GM06990 (cell line): ENCODE measurements at places on chromosomes 1 and 21.

DNA sequence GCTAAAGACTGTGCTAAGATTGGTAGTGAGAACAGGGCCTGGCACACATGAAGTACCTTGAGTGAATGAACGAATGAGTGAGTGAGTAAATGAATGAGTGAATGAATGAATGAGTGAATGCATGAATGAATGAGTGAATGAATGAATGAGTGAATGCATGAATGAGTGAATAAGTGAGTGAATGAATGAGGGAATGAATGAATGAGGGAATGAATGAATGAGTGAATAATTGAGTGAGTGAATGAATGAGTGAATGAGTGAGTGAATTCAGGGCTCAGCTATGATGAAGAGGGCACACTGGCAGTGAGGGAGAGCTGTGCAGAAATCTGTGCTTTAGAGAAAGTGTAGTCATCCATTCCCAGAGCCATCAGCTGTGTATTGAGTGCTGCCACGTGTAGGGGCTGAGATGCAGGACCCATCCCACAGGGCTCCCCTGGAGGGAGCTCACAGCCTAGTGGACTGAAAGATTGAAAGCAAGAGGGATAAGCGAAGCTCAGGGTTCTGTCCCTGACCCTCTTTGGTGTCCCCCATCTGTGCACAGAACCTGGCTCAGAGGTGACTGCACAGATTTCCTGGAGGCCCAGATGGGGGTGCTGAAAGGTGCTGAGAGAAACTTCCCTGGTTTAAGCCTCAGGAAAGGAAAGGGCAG is 217.9 kb upstream of the VAMP3 start:
- no peak for DNase-seq

- DNase-seq: no peak
Observed at GRCh38 chr1:236945002-236945401, 59.2 kb downstream of the MT1HL1 start.

GRCh38 chr1:104733866-104734265 is 984.2 kb downstream of the AMY1C start:
- DNase-seq: no peak

DNA sequence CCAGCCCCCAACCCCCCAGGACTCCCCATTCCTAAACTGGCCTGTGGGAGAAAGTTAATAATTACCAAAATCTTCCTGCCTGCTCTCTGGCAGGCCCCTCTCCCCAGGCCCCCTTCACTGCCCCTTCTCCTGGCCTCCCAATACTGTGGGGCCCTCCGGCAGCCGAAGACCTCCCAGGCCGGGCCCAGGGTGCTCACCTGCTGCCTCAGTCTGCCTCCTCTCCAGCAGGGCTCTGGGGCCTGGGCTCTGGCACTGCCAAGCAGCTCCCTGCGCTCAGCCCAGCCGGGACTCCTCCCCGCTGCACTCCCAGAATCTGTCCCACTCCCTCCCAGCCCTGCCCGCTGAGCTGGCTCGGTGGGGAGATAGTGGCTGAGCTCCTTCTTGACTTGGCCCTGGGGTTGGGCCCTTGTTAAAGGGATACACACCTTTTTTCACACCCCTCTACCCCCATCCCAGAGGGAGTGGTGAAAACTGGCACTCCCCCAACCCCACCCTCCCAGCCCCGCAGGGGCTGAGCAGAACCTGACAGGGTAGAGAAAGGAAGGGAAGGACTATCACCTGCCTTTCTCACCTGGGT is at the start of gene S100A16:
S100A16 (minus strand) TSS at position 383 of the 577 bp plus-strand sequence. CDS start 4,986 bp downstream, outside the sequence.
- no peak for DNase-seq

- no peak for DNase-seq
Observed at GRCh38 chr1:106802181-106802580, 254.3 kb upstream of the PRMT6 start.

- no peak for DNase-seq
Observed at GRCh38 chr1:182054698-182055326, 6.7 kb downstream of the ZNF648 start.

GRCh38 chr1:85596947-85597346 is 16.4 kb downstream of the CCN1 start:
- DNase-seq: no peak

- DNase-seq: no peak
Observed at GRCh38 chr21:42538479-42539275, 25.0 kb downstream of the SLC37A1 start.

DNA sequence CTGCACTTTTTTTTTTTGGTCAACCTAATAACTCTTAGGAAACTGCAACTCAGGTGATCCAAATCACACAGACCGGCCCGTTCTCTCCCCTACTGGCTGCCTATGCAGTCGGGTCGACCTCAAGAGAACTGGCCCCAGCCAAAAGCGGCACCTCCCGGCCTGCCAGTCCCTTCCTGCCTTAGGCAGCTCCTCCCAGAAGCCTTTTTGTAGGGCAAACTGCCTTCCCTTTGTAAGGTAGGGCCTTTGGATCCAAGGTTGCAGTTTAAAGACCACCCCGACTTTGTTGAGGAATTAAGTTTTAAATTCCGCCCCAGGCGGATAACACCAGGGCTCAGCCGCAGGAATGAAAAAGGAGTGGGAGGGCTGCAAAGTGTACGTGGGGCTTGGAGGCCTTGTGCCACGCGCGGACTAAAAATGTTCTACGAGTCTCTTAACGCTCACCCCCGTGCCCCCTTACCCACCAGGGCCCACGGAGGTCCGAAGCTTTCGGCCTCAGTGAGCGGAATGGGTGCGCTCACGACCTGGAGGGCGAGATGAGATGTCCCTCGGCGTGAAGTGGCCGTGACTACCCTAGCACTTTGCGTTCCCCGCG is 642 bp upstream of the ST3GAL3 start:
- DNase-seq: no peak

GRCh38 chr1:17130138-17130635 is 10.9 kb upstream of the PADI2 start:
- DNase-seq: no peak

- DNase-seq: no peak
Observed at GRCh38 chr1:114982251-114982650, 47.4 kb upstream of the TSHB start.

GRCh38 chr1:36560621-36561360 is 78.1 kb upstream of the CSF3R start:
- DNase-seq: no peak

GRCh38 chr21:39918558-39918957 is 51.3 kb downstream of the PCP4 start:
- DNase-seq: no peak

DNA sequence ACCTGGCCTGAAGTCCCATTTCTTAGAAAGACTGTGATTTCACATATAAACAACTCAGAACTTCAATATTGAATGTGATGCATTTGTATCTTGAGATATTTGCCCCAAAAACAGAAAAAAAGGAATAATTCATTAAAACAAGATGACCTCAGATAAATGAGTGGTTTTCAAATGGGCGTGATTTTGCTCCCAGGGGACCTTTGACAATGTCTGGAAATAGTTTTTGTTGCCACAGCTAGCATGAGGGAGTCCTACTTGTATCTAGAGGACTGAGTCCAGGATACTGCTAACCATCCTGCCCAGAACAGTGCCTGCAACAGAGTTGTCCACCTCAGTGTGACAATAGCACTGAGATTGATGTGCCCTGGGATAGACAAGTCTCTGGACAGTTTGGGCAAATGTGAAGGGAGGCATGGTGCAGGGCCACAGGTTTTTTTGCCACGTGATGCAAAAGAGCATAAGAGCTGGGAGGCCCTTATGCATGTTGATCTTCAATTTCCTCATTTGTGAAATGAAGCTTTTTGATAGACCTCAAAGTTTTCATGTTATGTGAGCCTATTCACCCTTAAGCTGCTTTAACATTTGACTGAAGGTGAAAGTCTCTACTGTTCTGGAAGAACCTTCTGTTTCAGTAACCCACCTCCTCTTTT is 46.2 kb downstream of the MAP3K7CL start:
- no peak for DNase-seq

DNA sequence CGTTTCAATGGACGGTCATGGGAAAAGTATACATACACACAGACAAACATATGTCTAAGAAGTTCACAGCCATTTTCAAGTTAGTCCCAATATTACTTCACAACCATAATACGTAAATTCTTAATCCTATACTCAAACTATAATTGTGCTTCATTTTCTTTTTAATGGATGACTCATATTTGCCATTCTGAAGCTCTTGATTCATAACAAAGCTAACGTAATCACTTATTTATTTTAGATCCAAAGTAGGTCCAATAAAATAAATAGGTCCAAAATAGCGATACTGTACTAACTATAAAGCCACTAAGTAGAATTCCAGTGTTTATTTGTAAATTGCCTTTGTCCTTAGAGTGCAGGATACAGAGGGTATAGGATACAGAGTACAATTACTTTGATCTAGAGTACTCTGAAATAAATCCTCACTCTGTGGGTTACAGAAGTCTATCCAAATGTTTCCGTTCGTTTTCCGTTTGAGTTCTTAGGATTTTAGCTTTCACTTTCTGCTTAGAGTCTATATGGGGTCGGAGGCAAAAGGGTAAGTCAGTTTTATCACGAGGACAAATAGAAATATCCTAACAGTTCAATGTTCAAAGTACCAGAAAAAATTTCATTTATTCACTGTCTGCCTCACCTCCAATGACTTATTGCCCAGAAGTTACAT is 8.8 kb upstream of the C1orf115 start:
- no peak for DNase-seq

DNA sequence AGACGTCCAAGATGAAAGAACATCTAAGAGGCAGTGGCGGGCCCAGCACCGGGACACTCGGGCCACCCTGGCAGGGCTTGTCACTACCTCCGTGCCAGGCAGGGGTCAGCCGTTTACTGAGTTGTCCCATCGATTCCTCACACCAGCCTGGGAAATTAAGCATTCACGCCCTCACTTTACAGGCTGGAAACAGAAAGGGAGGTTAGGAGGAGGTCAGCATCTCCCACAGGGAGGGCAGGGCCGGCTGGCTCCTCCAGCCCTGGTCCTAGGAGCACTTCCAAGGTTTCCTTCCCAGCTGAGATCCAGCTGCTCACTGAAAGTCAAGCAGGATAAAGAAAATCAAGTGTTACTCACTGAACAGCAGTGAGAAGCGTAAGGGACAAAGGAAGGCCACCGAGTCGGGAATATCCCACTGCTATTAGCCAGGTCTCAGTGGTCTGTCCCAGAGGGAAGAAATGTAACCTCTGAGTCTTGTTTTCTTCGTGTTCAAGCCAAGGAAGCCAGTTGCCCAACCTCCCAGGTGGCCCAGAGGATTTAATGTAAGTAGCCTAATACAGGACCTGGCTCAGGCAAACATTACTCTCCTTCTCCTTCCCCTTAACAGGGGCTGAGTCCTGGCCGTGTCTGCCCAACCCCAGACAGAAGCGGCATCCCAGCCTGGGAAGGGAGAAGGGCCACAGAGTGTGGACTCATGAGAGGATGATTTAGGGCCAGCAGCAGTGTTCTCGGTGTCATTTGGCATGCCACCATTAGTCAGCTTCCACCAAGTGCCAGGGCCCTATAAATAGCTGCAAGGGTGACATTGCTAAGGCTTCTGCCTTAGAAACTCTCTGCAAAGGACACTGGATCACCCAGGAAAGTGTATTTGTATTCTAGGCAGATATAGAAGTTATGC is 203.1 kb upstream of the GALNT2 start:
- no peak for DNase-seq

GRCh38 chr1:232579958-232580941 is 49.7 kb downstream of the SIPA1L2 start:
- no peak for DNase-seq

GRCh38 chr1:93427656-93428055 is 20.3 kb upstream of the FNBP1L start:
- DNase-seq: no peak
